Inflammatory macrophage (primary cell): ENCODE measurements at places on chromosomes 16 and 17.

- DNase-seq: no peak
Observed at GRCh38 chr16:35305476-35305875, 1846.1 kb downstream of the TP53TG3F start.

- no peak for DNase-seq
Observed at GRCh38 chr16:65116818-65117430, 4.9 kb downstream of the CDH11 start.

GRCh38 chr17:65334406-65334805 is 197.2 kb downstream of the RGS9 start:
- DNase-seq: no peak

DNA sequence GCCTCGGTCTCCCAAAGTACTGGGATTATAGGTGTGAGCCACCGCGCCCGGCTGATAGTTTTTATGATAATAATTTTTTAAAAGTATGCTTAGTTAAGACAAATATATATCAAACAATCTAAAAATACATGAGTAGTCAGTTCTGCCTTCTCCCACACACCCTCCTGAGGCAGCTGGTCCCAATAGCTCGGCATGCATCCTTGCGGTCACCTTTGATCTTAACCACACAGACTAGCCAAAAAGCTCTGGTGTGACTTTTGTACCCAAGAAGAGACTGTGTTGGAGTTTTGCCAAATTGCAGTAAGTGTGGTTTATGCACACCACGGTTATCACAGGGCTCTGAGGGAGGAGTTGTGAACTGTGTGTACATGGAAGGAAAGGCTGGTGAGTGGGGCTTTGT is 25.6 kb downstream of the ATP6V0A1 start:
- no peak for DNase-seq

GRCh38 chr17:18143044-18143936 is 34.7 kb downstream of the MYO15A start:
- peak; percentile 18 for DNase-seq

- peak; percentile 89 for DNase-seq
Observed at GRCh38 chr17:38898812-38899348, 26.5 kb upstream of the LASP1NB start.

GRCh38 chr16:74573622-74574021 is 33.3 kb downstream of the GLG1 start:
- no peak for DNase-seq

DNA sequence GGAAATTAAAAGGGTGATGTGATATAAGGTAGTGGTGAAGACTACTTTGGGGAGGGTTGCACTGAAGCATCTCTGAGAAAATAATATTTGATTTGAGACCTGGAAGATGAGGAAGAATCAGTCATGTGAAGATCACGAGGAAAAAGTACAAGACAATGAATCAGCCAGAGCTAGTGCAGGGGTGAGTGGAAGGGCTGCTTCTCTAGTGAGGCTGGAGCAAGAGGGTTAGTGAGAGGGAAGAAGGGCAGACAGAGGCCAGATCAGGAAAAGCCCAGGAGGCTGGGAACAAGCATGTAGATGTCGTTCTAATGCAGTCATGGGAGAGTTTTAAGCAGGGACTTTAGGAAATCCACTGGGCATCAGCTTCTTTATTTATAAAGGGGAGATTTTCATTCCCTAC is 504.2 kb upstream of the SALL1 start:
- no peak for DNase-seq

GRCh38 chr17:41695954-41696757 is 7.5 kb downstream of the EIF1 start:
- DNase-seq: peak; percentile 80

- peak; percentile 29 for DNase-seq
Observed at GRCh38 chr17:50816771-50817751, 18.3 kb upstream of the WFIKKN2 start.

- DNase-seq: no peak
Observed at GRCh38 chr17:82315703-82316358, 1.6 kb downstream of the CD7 start.

DNA sequence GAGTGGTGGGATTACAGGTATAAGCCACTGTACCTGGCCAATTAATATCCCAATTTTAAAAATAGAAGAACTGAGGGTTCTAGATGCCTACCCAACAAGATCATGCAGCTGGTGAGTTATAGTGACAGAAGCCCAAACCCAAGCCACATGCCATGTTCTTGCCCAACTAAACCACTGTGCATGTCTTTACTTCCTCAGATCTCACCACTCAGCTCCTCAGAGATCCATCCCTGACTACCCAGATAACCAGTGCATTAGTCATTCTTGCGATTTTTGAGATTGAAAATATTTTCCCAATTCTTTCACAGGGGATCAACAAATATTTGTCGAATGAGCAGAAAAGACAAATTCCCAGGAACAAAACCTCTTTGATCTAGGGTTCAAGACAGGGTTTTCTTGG is 303.1 kb downstream of the CBLN1 start:
- DNase-seq: no peak

DNA sequence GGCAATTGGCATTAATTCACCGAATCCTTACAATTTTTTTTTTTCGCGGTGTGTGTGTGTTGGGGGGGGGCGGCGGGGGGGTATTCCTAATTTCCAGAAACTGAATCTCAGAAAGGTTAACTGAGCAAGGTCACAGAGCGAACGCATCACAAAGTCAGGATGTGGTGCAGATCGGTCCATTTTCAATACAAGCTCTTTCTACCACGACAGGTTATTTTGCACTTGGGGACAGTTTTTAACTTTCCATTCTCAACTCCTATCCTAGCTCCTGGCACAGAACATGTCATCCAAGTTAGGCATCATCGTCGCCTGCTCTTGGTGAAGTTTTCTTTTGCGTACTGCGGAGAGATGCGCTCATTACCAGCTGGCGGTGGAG is 15.4 kb upstream of the ERN1 start:
- DNase-seq: no peak

- DNase-seq: no peak
Observed at GRCh38 chr17:80827646-80828643, 163.7 kb upstream of the CHMP6 start.

GRCh38 chr16:64352246-64352645 is 769.6 kb downstream of the CDH11 start:
- DNase-seq: no peak

GRCh38 chr17:416293-417206 is 63.9 kb upstream of the RPH3AL start:
- no peak for DNase-seq

- DNase-seq: no peak
Observed at GRCh38 chr16:78577630-78578029, 478.2 kb downstream of the WWOX start.

- peak; percentile 50 for DNase-seq
Observed at GRCh38 chr17:42346481-42346880, 41.8 kb downstream of the STAT3 start.

- DNase-seq: no peak
Observed at GRCh38 chr17:70099294-70099693, 24.3 kb downstream of the KCNJ16 start.

- peak; percentile 17 for DNase-seq
Observed at GRCh38 chr17:81558941-81559806, 7.0 kb upstream of the FAAP100 start.

GRCh38 chr17:32523017-32523680 is 36.4 kb downstream of the CDK5R1 start:
- DNase-seq: no peak

DNA sequence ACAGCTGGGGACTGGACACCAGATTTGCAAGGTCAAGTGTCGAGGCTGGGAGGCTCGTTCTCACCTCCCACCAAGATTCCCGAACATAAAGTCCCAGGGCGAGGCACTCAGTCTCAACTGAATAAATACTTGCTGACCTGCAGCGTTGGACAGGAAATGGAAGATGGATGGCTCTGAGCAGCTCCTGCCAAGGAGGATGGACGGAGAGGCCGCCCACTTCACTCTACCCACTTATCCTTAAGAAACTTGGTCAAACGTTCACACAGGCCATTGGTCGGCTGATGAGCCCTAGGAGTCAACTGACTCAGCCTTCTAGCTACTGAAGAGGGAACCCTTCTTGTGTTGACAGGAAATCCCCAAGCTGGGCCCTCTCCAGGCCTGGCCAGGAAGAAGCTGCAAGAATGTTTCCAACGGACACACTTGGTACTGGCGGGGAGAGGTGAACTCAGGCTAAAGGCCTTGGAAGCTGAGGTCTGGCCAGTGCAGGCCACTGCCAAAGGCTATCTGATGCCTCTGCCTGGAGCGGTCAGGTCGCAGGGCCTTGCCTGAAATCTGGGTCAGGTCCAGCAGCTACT is 50.0 kb downstream of the VAC14 start:
- DNase-seq: peak; percentile 85

DNA sequence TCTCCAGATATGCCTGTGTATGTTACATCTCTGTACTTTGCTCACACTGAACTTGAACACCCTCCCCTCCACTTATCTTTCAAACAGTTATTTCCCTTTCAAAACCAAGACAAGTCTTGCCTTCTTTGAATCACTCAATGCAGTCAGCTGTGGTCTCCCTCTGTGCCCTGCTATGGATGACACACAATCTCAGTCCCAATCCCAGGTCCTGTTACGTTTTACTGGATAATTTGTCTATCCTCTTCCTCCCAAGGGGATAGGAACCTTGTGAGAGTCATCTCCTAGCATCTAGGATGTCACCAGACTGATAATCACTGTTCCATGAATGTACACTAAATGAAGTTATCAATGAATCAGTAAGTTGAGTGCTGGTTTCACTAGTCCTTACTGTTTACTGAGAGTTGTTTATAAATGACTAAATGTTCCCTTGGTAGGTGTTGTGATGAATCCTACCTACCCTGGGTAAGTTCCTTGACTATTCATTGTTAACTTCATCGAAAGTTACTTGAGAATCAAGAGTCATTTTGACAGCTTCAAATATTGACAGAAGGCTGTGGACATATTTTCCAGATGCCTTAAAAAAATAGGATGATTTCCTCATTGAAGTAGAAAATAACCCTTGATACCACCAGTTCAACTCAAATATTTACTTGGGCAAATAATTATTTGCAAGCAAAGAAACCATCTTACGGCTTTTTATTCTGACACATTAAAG is 244.9 kb downstream of the PRKCA start:
- no peak for DNase-seq

GRCh38 chr17:59804901-59805465 is 87.8 kb downstream of the TUBD1 start:
- peak; percentile 95 for DNase-seq

GRCh38 chr17:17924857-17925250 is 47.3 kb downstream of the TOM1L2 start:
- DNase-seq: peak; percentile 52

GRCh38 chr16:60110531-60110930 is 1376.4 kb upstream of the GOT2 start:
- no peak for DNase-seq

DNA sequence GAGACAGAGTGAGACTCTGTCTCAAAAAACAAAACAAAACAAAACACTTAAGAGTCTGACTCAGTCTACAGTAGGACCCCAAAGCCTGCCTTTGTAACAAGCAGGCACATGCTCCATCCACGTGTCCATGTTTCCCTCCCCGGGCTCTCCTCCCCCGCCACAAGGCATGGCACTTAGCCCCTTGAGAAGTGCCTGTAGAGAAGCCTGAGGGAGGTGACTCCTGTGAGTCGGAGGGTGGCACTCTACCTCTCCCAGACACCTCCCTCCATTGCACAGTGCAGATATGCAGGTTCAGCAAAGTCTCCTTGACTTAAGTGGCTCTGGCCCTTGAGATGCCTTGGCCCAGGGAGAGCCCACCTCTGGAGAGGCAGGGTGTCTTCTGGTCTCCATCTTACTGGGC is 6.8 kb downstream of the FHOD1 start:
- no peak for DNase-seq

- no peak for DNase-seq
Observed at GRCh38 chr17:41547378-41547841, 19.3 kb upstream of the KRT19 start.

DNA sequence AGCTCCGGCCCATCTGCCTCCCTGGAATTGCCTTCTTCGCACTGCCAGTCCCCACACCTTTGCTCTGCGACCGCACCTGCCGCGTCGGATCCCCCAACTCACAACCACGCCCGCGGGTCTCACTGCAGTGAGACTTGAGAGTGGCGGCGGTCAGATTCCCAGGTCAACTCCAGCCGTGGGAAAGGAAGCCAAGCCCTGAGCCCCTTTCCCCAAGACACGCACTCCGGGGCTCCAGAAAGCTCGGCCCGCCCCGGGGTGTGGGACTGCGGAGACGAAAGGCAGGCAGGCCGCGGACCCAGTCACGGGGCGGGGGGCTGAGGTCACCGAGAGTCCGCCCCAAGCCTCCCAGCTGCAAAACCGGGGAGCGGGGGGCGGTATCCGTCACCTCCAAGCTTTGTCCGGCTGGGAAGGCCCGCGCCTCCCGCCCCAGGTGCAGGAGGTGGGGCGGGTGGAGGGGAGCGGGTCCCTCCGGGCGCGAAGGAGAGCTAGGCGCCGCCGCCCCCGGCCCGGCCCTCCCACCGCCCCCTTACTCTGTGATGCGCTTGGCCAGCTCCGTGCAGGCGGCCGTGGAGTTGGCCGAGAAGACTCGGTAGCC is 615 bp downstream of the PRPSAP1 start:
- DNase-seq: peak; percentile 42
